GM06990 (cell line): ENCODE measurements at places on chromosomes 2 and 18.

GRCh38 chr2:202098291-202098690 is 25.2 kb downstream of the KIAA2012 start:
- DNase-seq: no peak

GRCh38 chr2:98391581-98392270 is 45.5 kb downstream of the CNGA3 start:
- no peak for DNase-seq

DNA sequence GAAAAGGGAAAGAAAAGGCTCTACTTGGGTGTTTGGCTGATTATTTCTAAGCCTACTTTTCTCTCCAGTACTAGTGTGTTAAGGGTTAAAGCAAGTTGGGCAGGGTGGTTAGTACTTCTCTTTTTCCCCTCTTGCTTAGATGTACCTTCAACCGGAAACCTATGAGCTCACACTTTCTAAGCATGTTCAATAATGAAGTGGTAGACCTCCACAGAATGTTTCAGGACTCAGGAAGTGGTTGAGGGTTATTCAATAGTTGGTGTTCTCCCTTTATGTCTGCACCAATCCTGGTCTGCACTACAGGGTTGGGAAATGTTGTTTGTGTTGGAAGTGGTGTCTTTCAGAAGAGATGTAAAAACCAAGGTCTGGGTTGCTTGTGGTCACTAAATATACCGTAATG is 137.1 kb downstream of the ZEB2 start:
- DNase-seq: peak; percentile 76

- DNase-seq: peak; percentile 62
These were observed 21.5 kb upstream of the BIN1 start for GRCh38 chr2:127128445-127128904.

GRCh38 chr2:232316461-232317330 is 61.9 kb upstream of the ALPP start:
- DNase-seq: no peak

GRCh38 chr2:38613849-38614213 is 11.1 kb upstream of the HNRNPLL start:
- no peak for DNase-seq

GRCh38 chr2:174350018-174350417 is 15.3 kb downstream of the SP9 start:
- no peak for DNase-seq

DNA sequence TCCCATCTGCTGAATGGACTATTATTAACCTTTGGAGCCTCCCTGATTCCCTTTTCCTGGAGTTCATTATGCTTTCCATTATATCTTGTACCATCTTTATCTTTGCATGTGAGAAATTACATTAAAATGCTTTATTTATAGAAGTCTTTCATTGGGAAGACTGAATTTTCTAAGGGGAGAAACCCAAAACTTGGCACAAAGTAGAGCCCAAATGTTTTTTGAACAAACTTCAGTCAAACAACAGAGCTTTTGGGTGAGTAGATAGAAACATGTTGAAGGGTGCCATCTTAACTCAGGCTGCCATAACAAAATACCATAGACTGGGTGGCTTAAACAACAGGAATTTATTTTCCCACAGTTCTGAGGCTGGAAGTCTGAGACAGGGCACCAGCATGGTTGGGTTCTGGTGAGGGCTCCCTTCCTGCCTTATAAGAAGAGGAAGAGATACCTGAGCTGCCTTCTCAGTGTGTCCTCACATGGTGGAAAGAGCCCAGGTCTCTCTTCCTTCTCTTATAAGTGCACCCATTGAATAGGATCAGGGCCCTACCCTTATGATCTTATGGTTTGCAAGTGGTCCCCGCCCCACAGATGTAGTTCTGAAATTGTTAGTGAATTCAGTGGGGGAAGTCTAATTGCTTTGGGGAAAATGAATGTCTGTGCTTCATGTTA is 19.2 kb downstream of the RALB start:
- DNase-seq: no peak

- no peak for DNase-seq
These were observed 128.6 kb upstream of the EPC2 start for GRCh38 chr2:148515976-148516375.

DNA sequence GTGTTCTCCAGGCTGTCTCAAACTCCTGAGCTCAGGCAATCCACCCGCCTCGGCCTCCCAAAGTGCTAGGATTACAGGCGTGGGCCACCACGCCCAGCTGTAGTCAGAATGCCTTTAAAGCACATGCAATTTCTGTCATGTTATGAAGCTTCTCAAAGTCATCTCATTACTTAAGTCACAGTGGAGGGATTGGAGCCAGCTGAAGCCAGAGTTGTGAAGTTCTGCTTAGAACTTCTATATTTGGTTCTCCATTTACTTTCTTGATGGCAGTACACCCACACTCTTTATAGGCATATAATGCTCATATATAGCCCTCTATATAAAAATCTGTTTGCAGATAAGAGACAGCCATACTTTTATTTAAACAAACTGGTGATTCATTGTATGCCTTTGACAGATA is 68.8 kb upstream of the CWC22 start:
- DNase-seq: no peak

GRCh38 chr2:135162786-135163185 is 110.7 kb downstream of the RAB3GAP1 start:
- DNase-seq: no peak

- DNase-seq: no peak
These were observed 25.0 kb downstream of the FN1 start for GRCh38 chr2:215410932-215411285.

DNA sequence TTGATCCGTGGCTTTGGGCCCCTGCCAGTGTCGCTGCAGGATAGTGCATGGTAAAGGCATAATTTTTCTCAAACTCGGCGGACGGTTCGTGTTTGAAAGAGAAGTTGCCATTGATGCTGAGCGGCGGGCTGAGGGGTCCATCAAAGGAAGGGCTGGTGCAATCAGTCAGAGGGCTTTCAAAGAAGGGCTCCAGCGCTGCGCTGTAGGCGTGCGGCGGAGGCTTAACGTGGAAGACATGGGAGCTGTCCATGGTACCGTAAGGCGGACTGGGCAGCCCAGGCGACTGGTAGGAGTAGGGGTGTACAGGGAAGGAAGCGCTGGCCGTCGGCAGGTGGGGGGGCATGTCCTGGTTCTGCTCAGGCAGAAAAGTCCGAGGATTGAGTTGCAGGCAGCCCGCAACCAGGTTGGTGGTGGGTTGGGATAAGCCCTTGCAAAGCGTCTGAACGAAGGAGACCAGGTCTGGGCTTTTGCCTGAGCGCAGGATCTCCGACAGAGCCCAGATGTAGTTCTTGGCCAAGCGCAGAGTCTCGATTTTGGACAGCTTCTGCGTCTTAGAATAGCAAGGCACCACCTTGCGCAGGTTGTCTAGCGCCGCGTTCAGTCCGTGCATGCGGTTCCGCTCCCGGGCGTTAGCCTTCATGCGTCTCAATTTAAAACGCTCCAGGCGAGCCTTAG is 2.3 kb downstream of the NEUROD1 start:
- DNase-seq: no peak

GRCh38 chr2:229802785-229803184 is 88.4 kb upstream of the DNER start:
- DNase-seq: no peak

DNA sequence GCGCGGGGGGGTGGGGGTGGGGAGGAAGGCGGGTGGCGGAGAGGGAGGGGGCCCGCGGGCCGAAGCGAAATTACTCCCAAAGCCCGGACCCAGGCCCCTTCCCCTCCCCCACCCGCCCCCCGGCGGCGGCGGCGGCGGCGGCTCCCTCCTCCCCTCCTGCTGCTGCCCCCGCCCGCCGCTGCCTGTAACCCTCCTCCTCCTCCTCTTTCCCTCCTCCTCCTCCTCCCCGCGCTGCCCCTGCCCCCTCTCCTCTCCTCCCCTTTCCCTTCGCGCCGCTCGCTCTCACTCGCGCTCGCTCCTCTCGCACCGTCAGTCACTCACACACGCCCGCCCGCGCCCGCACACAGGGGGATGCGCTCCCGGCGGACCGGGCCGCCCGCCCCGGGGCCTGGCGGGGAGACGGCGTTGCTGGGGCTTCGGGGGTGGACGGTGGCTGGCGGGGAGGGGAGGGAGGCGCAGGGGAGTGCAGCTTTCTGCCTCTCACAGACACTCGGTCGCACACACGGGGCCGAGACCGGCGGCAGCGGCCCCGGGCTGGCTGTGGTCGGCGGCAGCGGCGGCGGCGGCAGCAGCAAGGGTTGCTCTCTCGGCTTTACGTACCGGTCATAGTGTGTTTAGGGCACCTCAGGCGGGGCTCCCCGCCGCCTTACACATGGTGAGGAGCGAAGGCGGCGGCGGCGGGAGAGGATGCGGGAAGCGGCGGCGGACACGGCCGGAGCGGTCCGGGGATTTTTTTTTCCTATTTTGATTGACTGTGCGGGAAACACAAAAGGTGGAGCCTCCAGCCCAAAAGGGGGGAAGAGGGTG is 405 bp downstream of the SP3 start:
- peak; percentile 84 for DNase-seq

DNA sequence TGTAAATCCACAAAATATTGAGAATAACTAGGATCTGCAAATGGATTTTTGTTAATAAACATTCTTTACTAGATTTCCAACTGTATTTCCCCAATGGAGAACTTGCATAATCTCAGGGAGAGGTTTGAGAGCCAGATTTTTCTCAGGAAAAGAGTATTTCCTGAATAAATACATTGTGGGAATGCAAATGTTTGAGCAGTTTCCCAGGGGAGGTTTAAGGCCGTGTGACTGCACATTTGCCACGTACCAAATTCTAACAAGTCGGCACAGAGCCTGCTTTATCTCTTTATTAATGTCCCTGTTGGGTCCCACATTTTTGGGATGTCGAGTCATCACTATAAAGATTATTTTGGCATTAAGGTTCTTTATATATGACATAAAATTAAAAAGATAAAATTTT is 27.0 kb downstream of the TFPI start:
- DNase-seq: no peak

DNA sequence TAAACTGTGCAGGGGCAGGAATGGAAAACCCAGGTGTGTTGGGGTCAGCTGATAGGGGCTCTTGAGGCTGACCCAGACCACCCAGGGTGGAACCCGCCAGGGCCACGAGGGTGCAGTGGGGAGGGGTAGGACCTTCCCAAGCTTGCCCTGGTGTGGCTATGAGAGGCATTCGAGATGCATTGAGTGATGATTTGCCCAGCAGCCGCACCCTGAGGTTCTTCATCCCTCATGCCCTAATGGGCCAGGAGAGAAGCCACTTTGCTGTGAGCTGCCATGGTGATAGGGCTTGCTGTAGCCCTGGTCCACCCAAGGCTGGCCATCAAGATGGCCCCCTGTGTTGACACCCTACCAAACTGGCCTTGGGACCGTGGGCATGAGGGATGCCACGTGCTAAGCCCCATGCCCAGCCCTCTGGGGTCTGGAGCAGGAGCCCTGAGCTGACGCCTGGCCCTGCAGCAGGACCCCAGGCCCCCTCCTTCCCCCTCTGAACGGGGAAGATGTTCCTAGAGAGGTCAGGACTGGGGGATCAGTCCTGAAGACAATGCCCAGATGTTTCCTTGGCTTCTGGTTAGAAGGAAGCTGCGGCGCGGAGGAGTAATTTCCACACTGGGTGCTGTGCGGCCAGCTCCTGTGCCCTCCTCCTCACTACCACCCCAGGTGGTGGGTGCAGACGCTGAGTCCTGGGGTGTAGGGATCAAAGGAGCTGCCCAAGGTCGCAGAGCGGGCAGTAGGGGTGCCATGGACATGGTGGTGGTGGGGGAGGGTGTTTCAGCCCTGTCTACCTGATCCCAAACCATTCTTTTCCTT is 122.5 kb upstream of the HDAC4 start:
- no peak for DNase-seq

DNA sequence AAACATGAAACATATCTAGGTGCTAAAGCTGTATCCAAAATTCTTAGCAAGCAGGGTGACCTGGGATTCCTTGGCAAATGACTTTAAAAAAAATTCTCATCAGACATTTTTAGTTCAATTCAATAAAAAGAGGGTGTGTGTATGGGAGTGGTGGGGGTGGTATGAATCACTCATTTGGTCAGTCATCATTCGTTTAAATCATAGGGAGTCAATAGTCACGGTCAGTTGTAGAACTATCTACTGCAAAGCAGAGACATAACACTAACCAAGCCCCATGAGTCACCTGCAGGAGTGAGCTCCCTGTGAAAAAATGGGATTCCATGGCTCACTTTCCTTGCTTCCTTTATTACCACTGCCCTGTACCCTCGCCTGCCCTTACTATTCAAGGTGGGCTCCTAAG is 380.6 kb upstream of the TCF4 start:
- DNase-seq: no peak

- DNase-seq: no peak
These were observed 2.4 kb downstream of the PRELID3A start for GRCh38 chr18:12410081-12410481.

- DNase-seq: no peak
These were observed 6.4 kb upstream of the PTPN4 start for GRCh38 chr2:119753041-119753929.

- DNase-seq: no peak
These were observed 223.5 kb downstream of the PIK3C3 start for GRCh38 chr18:42178376-42179080.

DNA sequence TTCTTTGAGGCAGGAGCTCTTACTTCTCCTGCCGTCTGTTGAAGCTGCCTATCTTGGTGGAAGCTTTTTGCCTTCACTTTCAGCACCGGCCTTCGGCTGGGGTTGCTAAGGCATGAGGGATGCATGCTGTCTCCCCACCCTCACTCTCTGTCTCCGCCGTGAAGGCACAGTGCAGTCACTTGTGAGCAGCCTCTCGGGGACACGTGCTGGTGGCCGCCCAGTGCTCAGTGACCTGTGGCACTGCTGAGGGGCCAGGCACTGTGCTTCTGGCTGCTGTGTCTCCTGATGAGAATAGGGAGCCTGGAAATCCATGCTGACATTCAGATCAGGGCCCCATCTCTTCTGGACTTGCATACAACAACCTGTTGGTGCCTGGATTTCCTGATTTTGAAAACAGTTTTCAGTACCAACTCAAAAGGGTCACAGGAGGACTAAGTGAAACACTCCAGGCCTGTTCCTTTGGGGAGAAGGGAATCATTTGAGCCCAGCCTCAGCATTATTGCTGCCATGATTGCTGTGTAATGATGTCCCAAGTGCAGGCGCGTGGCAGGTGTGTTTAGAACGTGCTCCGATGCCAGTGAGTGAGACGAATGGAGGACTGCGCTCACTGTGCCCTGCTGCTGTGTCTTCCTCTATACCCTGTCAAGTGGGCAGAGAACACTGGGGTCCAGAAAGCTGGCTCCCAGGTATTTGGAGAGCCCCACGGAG is 218.1 kb downstream of the SEPTIN10 start:
- DNase-seq: no peak

- no peak for DNase-seq
These were observed 9.5 kb upstream of the RPRM start for GRCh38 chr2:153488072-153488471.

GRCh38 chr2:26314243-26314642 is 31.7 kb upstream of the SELENOI start:
- no peak for DNase-seq

- DNase-seq: no peak
These were observed 137.2 kb downstream of the TRIM43 start for GRCh38 chr2:95728878-95729596.

DNA sequence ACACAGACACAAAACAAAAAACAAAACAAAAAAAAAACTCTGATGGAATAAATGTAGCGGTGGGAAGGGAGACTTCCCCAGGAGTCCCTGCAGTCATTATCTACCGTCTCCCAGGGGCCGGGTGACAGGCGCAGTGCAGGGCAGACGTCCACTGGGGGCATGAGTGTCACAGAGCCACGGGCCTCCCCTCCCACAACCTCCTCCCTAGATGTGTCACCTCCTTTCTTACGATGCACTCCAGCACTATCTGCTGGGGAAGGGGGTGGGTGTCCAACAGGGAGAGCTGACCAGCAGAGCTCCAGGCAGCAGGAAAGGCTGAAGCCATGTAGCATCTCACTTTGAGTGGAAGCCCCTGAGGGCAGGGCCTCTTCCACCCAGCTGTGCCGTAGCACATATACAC is 84.5 kb downstream of the LONRF2 start:
- no peak for DNase-seq

GRCh38 chr2:73081181-73081671 is 9.7 kb upstream of the SFXN5 start:
- DNase-seq: no peak
